ENCODE measurements at places on chromosomes 11 and 22.

DNA sequence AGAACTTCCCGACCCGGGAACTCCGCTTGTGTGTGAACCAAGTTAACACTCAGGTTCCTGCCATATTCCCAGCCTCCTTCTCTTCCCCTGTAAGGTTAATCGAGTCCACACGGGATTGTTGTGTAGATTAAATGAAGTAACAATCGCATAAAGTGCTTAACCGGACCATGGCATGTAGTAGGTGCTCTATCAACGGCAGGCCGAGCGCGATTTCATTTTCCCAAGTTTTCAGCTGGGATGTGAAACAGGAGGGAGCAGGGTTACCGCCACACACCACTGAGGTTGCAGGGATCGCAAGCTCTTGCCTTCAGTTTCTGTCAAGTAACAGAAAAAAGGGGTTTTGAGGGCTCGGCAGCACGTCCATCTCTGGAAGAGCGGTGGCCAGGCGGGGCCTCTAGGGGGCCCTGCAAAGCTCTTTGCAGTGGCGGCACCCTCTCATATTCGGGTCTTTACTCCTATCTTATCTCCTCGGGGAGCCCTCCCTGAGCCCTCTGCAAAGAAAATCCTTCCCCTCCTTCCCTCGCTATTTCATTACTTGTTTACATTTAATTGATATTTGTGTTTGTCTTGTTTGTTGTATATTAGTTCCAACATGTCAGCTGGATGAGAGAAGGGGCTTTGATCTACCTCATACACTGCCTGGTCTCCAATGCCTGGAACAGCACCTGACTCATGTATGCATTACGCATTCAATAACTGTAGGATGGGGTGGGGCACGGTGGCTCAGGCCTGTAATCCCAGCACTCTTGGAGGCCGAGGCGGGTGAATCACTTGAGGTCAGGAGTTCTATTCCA lies 816 bp upstream of the PLEKHA7 start:
- no peak for DNase-seq

- no peak for DNase-seq
Measured at GRCh38 chr11:88469561-88470225, 132.2 kb upstream of the CTSC start.

DNA sequence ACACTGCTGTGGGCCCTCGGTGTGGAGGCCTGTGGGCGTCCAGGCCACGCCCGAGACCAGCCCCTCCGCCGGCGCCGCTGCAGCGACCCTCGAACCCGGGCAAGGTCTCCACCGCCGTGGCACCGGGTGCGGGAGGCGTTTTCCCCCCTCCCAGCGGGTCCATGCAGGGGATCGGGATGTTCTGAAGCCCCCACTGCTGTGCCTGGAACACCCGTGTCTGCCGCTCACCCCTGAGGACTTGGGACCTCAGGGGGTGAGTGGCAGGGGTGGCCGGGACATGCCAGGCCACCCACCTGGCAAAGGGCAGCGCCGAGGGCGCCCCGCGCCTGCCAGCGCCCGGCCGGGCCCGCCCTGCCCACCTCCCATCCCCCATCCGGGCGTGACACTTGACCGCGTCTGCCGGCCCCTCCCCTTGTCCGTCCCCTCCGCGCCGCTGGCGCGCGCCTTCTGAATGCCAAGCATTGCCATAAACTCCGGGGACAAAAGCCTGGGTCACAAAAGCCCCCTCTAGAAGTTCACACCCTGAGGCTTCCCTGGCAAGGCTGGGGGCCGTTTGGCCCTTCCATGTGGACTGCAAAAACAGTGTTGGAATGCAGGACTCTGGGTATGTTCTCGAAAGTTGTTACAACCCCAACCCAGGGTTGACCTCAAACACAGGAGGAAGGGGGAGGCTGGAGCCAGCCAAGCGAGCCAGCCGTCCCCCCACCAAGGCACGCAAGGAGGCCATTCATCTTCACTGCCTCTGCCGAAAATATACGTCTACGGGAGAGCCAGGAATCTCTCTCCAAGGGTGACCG lies 819 bp upstream of the KCNQ1OT1 start:
- DNase-seq: no peak

DNA sequence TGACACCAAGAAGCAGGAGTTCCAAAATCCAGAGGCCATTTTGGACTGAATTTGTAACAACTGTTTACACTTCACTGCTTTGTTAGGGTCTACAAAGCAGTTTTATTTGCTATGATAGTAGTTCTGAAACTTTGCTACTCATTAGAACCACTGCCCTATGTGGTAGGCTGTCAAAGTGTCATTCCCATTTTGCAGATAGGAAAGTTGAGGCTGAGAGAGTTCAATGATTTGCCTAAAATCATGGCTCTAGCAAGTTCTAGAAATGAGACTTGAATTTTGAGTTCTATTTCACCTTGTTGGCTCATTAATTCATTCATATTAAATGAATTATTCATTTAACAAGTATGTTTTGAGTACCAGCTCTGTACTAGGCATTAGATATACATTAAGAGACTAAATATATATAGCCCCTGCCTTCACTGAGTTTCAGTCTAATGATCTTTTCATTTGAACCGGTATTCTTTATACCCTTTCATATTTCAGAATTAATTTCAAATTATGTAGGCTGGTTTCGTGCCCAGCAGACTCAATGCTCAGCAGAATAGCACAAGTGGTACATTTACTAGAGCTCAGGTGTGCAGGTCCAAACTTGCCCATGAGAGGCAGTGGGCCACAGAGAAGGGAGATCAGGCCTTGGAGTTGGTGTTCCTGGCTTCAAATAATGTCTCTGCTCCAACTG lies 93.5 kb downstream of the ME3 start:
- DNase-seq: no peak

- no peak for DNase-seq
Measured at GRCh38 chr11:61976420-61976800, 9.0 kb upstream of the FTH1 start.

- DNase-seq: no peak
Measured at GRCh38 chr22:50420015-50420414, 54.8 kb downstream of the SBF1 start.

GRCh38 chr22:44126807-44127206 lies 53.9 kb upstream of the PARVG start:
- DNase-seq: no peak

GRCh38 chr11:83192606-83193245 lies 786 bp upstream of the ANKRD42 start:
- no peak for DNase-seq

DNA sequence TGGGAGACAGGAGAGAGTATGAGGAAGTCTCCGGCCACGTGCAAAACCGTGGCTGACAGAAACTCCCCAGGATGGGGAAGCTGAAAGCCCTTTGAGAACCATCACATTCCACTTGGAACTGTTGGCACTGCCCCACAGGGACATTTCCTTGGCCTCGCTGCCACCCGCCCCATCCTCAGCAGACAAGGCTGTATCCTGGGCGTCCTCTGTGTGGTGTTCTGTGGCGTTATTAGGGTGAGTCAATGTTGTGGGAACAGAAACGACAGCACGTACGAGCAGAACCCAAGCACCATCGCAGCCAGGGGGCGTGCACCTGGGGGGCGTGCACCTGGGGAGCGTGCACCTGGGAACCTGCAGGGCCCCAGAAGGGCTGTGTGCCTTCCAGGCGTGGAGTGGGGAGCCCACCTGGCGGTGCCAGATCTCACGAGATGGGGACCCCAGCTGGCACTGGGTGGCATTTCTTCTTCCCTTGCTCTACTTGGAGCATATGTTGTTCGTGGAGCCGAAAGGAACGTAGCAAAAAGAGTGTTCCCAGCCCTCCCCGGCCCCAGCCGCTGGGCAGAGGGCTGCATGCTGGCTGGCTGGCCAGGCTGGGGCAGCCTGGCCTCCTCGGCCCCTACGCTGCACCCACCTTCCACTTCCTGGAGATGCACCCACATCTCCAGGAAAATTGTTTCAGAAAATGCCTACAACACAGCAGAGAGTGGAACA lies 35.4 kb downstream of the NFAM1 start:
- no peak for DNase-seq

- DNase-seq: no peak
Measured at GRCh38 chr11:27701355-27702105, 1.3 kb upstream of the BDNF start.

GRCh38 chr11:111450480-111451320 lies 61.5 kb downstream of the BTG4 start:
- DNase-seq: no peak

GRCh38 chr11:134181707-134182106 lies 42.1 kb downstream of the NCAPD3 start:
- no peak for DNase-seq

DNA sequence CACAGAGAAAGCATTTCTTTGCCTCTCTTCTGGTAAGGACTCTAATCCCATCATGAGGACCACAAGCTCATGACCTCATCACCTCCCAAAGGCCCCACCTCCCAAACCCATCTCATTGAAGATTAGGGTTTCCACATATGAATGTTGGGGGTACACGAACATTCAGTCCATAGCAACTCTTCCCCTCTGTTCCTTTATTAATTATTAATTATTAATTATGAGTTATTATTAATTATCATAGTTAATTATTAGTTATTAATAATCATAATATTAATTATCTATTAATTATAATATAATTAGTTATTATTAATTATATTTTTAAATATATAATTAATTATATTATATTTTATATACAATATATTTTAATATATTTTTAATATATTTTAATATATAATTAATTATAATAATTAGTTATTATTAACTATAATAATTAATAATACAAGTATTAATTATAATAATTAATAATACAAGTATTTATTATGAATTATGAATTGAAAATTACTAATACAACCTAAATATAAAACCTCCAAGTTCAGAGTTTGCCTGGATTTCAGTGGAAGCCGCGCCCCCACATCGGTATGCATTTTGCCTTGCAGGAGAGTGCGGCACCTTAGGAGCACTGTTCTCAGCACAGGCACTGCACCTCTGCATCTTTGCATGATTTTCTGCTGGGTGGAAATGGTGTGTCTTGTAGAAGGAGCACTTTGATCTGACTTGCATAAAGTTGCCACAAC lies 128.0 kb upstream of the FGF3 start:
- DNase-seq: no peak

DNA sequence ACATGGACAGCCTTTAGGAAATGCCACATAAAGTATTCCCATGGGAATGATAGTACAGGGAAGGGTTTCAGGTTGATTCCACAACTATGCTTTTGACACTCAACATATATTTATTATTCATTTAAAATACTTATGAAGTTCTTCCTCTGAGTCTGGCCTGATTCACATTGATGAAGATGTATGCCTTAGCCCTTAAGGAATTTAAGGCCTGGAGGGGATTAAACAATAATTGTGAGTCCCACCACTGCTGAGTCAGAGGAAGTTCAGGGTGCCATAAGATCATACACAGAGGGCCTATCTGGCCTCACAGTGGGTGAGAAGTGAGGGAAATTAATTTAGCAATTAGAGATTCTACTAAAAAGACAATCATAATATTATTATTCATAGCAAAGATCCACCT lies 161.1 kb upstream of the SNX19 start:
- DNase-seq: no peak

- no peak for DNase-seq
Measured at GRCh38 chr22:42145175-42145574, 14.6 kb upstream of the CYP2D6 start.

- DNase-seq: no peak
Measured at GRCh38 chr11:75896843-75897419, 81.9 kb downstream of the UVRAG start.

DNA sequence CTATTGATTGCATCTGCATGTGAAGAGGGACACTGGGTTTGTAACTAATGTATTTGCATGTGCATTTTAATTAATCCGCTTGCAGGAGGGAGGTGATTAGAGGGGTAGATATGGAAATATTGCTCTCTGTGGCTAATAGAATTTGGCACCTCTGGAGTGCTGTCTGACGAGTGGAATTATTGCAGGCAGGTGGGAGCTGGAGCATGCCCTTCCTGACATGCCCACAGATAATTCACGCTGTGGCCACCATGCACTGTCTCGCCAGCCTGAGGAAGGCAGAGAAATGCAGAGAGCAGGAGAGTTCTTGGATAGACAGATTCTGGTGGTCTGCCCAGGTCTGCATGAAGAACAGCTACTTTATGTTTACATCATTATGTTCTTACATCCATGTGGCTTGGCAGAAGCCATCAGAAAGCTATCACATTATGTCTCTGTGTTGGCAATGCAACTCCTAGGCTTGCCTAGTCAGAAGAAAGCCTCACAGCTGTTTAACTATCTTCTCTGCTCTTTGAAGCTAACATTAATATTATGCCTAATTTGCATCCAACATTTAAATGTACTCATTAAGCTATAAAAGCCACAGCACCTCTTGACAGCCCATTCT lies 89.4 kb upstream of the DRD2 start:
- no peak for DNase-seq

- no peak for DNase-seq
Measured at GRCh38 chr11:111819161-111819828, 52.1 kb downstream of the ALG9 start.

DNA sequence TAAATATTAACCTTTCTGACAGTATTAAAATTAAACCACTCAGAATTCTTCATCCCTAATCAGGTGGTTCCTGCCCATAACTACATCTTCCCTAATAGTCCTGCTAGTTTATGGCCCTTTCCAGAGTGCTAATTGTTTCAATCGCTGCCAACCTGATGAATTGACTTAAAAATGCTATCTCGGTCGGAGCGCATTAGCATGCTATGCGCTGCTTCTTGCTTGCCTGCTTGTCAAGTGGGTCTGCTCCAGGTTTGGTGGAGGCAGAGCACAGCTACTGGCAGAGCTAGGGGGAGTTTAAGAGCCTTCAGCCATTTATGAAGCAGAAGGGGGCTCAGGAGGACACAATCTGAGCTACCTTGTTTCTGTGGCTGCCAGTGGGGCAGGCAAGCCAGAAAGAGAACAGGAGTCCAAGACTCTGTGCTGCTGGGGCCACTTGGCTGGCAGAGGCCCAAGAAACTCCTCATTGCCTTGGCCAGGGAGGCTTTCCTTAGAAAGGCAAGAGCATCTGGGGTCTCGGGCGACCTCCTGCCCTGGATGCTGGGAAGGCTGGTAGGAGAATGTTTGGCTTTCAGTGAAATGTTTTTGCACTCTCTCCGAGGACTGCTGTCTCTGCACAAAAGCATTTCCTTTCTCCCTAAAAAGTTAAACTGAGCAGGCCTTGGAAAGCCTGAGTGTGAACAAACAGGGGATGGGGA lies 62.1 kb upstream of the PHOX2A start:
- DNase-seq: no peak

Measured in stimulated activated CD4-positive, alpha-beta T cell treated with anti-CD3 and anti-CD28 coated beads, Interleukin-15, amount 100 ng/mL, for 1 hour (primary cell).